ENCODE measurements at places on chromosomes 4 and X. TPM values are rescaled to one million over a fixed set of nuclear protein-coding genes. Genes with fewer than 3 reads are reported as not detected.
A peak's percentile ranks its signal among the peaks of the same experiment; 100 is the strongest.

- no peak for DNase-seq
These were observed 263.5 kb downstream of the MAPK10 start for GRCh38 chr4:86096373-86096772.

- DNase-seq: no peak
These were observed 24.6 kb downstream of the VSIG4 start for GRCh38 chrX:66015152-66015831.

GRCh38 chr4:124118061-124118460 is 594.5 kb downstream of the ANKRD50 start:
- no peak for DNase-seq

DMRTC1 gene
- 0.64 TPM for total RNA-seq

GRCh38 chr4:33724685-33725084 is 2519.6 kb downstream of the ARAP2 start:
- no peak for DNase-seq

CLDN22 gene
- total RNA-seq: not detected

GRCh38 chr4:173325007-173325736 is 9.0 kb downstream of the HMGB2 start:
- DNase-seq: no peak

GRCh38 chr4:98181809-98182208 is 38.5 kb upstream of the STPG2 start:
- no peak for DNase-seq

DNA sequence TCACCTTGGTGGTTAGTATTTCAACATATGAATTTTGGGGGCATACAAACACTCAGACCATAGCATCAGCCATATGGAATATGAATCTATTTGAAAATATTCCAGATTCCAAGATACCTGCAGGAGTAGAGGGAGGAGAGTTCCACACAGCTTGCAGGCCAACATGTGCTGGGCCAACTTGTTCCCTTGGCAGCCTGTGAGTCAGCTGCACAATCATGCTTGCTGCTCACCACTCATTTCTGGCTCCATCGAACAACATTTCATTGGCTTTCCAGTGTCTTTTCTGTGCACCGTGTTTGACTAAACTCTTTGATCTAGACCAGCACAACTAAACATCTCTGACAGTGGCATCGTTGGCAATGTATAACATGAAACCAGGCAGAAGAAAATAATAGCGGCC is 282.5 kb upstream of the RASGEF1B start:
- DNase-seq: no peak

DNA sequence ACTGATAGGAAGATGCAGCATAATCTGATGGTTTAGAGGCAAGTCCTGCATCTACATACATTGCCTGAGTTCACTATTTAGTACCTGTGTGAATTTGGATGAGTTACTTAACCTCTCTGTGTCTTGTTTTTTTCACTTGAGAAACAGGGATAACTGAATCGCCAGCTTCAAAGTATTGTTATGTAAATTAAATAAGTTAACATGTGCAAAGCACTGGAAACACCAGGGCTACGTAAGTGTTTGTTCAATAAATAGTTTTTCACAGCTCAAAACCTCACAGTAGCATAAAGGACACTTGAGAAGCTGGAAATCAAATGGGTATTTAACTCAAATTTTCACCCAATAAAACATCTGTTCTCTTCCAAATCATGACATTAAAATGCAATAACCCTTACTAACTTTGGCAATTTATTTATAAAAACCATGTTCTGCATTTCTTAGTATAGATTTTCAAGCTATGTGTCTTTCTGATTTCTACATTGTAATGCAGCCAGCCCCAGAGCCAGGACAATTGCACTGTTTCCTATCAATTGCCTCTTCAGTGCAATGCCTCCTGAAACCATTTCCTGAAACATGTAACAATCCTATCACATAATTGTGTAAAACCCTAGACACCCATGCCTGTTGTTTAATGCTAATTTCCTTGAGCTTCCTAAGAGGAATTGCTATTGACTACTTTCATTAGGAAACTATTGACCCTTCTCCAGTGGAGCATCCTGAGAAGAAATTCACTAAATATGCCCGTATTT is 177.1 kb downstream of the UNC5C start:
- DNase-seq: no peak

AFM gene
- total RNA-seq: not detected

PPP1R2C gene
- not detected for total RNA-seq

DNA sequence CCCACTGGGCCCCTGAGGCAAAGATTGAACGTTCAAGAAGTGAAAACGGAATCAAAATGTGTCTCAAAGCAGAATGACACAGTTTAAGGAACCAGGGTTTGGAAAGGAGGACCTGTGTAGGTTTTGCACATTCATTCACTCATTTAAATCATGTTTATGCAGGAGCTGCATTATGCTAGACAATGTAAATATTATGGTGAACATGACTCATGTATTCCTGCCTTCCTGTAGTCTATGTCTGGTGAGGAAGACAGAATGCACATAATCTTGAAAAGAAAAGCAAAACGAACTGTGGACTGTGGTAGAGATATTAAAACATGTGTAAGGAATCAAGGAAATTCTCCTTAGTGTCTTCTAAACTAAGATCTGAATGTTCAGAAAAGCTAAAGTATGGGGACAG is 311.8 kb upstream of the SMIM31 start:
- DNase-seq: no peak

DNA sequence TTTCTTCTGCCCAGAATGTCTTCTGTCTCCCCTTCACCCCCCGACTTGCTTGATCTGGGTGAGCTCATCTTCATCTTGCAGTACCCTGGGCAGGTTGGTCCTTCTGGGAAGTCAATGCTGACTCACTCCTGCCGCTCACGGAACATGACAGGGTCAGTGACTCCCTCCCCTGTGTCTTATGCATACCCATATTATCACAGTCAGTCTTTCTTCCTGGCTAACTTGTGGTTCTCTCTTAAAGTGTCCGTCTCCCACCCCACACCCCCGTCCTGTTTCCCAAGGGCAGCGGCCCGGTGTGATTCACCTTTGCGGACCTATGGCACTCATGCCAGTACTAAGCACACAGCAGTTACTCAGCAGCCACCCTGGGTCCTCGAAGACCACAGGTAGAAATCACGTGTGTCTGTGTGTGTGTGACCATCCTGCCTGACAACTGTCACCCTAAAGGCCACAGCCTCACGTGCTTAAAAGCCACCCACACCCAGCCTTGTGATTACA is 17.7 kb downstream of the IQSEC2 start:
- DNase-seq: no peak

GRCh38 chr4:160347197-160347596 is 1244.3 kb downstream of the RAPGEF2 start:
- no peak for DNase-seq

GRCh38 chr4:67546004-67546356 is 677 bp upstream of the CENPC start:
- peak; percentile 34 for DNase-seq

- DNase-seq: no peak
These were observed 388.9 kb downstream of the SPRY1 start for GRCh38 chr4:123785538-123785937.

Data from CD8-positive, alpha-beta T cell (primary cell).